Liver (tissue), 10 donors: ENCODE measurements at places on chromosomes 4 and X. TPM values are rescaled to one million over a fixed set of nuclear protein-coding genes. Genes with fewer than 3 reads are reported as not detected.

DNA sequence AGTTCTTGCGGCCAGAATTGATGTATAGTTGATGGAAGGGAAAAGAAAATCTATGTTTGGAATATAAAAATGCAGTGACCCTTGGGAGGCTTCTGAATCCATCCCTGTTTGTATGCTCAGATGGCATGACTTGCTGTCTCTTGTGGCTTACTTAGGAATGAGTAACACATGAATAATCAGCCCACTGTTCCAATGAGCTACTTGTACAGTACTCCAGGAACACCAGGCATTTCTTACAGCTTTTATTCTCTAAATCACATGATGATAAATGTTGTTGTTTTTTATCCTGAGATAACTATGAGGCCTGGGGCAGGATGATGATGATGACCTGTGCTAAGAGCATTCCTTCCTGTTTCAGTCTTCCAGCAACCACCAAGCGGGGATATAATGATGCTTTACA lies 18.9 kb downstream of the TMPRSS11E start:
- H3K27ac ChIP-seq, result no peak overlapping the region
- no peaks in the 10 kb centered on the region for H3K36me3 ChIP-seq
- H3K4me3 ChIP-seq, result no peak overlapping the region
- no peaks in the 10 kb centered on the region for H3K4me1 ChIP-seq

DNA sequence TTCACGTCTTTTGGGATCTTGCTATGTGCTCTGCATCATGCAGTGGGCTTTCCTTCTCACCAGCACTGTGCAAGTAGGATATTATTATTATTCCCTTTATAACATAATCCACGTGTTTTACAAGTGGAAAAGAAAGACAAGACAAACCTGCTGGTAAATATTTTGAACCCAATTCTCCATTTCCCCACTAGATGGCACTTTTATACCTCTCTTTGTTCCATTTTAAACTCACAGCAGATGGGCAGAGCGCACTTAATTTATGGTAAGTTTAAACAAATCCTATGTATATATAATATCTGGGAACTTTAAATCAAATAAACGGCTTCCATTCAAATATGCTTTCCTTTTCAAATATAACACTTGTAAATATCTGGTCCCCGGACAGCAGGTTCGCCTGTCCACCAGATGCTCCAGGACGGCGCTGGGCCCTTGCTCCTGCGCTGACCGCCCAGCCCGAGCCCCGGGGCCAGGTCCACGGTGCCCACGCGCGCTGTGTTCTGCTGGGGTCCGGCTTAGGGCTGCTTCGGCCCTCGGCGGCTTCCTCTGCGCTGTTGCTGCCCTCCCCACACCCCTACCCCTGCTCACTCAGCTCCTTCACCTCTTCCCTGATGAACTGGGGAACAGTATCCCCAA lies 31.1 kb downstream of the F11 start:
- H3K4me1 ChIP-seq, result peaks cover 7% of the 10 kb centered on the region
- no peak for DNase-seq
- no peak overlapping the region for H3K27ac ChIP-seq
- no peaks in the 10 kb centered on the region for H3K27me3 ChIP-seq
- H3K4me3 ChIP-seq, result no peak overlapping the region
- no peaks in the 10 kb centered on the region for H3K36me3 ChIP-seq

- DNase-seq, result no peak
- H3K4me3 ChIP-seq, result no peak overlapping the region
- H3K4me1 ChIP-seq, result peaks cover 2% of the 10 kb centered on the region
- H3K27me3 ChIP-seq, result no peaks in the 10 kb centered on the region
- no peak overlapping the region for H3K27ac ChIP-seq
- no peaks in the 10 kb centered on the region for H3K36me3 ChIP-seq
Measured at GRCh38 chr4:107894138-107894603, 37.2 kb upstream of the CYP2U1 start.

GRCh38 chrX:131747173-131747572 lies 203.3 kb downstream of the OR13H1 start:
- no peak for DNase-seq
- peak overlapping the region; percentile 88 for H3K27ac ChIP-seq
- H3K4me3 ChIP-seq, result peak overlapping the region; percentile 86
- peaks cover 6% of the 10 kb centered on the region for H3K4me1 ChIP-seq

- no peak overlapping the region for H3K27ac ChIP-seq
- no peak for DNase-seq
- H3K4me1 ChIP-seq, result peaks cover 1% of the 10 kb centered on the region
- H3K4me3 ChIP-seq, result no peak overlapping the region
- H3K36me3 ChIP-seq, result no peaks in the 10 kb centered on the region
Measured at GRCh38 chr4:15672101-15672500, 9.5 kb upstream of the FAM200B start.

DNA sequence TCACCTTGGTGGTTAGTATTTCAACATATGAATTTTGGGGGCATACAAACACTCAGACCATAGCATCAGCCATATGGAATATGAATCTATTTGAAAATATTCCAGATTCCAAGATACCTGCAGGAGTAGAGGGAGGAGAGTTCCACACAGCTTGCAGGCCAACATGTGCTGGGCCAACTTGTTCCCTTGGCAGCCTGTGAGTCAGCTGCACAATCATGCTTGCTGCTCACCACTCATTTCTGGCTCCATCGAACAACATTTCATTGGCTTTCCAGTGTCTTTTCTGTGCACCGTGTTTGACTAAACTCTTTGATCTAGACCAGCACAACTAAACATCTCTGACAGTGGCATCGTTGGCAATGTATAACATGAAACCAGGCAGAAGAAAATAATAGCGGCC lies 282.5 kb upstream of the RASGEF1B start:
- no peaks in the 10 kb centered on the region for H3K36me3 ChIP-seq
- no peak for DNase-seq
- H3K27me3 ChIP-seq, result no peaks in the 10 kb centered on the region

- no peaks in the 10 kb centered on the region for H3K27me3 ChIP-seq
- peaks cover 32% of the 10 kb centered on the region for H3K4me1 ChIP-seq
- no peak overlapping the region for H3K4me3 ChIP-seq
- DNase-seq, result no peak
- H3K36me3 ChIP-seq, result no peaks in the 10 kb centered on the region
Measured at GRCh38 chrX:132482632-132483031, 6.2 kb downstream of the MBNL3 start.

DNA sequence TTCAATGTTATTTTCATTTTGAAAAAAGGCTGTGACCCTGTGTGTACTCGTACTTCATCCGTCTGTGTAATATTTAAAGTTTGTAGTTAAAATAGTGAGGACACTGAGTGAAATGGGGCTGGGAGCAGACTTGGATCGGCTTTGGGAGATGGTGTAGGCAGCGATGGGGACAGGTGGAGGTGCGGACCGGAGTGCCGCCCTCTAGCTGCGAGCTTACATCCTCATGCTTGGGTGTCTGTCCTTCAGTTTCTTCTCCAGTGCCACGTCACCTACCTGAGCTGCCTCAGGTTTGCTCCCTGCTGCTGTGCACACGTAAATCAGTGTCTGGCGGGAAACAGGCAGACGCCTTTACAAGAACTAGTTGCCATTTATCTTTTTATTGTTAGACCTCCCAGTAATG lies 146.1 kb downstream of the GPR143 start:
- H3K36me3 ChIP-seq, result no peaks in the 10 kb centered on the region
- no peak overlapping the region for H3K27ac ChIP-seq
- no peaks in the 10 kb centered on the region for H3K4me1 ChIP-seq
- no peak overlapping the region for H3K4me3 ChIP-seq

- H3K27me3 ChIP-seq, result no peaks in the 10 kb centered on the region
- H3K4me1 ChIP-seq, result no peaks in the 10 kb centered on the region
- H3K36me3 ChIP-seq, result no peaks in the 10 kb centered on the region
- no peak overlapping the region for H3K27ac ChIP-seq
Measured at GRCh38 chrX:138866643-138867042, 155.1 kb upstream of the FGF13 start.

DNA sequence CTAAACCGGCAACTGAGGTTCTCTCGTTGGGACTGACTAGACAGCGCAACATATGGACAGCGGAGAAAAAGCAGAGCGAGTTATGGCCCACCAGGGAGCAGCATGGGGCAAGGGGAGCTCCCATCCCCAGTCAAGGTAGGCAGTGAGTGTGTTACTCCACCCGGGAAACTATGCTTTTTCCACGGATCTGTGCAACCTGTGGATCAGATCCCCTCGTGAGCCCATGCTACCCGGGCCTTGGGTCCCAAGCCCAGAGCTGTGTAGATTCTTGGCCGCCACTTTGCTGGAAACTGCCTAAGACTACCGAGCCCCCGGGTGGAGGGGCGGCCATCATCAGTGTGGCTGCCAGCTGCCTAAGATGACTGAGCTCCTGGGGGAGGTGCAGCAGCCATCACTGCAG lies 140.9 kb downstream of the PAPSS1 start:
- H3K4me1 ChIP-seq, result no peaks in the 10 kb centered on the region
- H3K4me3 ChIP-seq, result no peak overlapping the region
- DNase-seq, result no peak
- H3K27ac ChIP-seq, result no peak overlapping the region
- H3K27me3 ChIP-seq, result no peaks in the 10 kb centered on the region
- no peaks in the 10 kb centered on the region for H3K36me3 ChIP-seq

GRCh38 chrX:123324625-123325024 lies 140.5 kb downstream of the GRIA3 start:
- no peaks in the 10 kb centered on the region for H3K36me3 ChIP-seq
- H3K4me3 ChIP-seq, result no peak overlapping the region
- DNase-seq, result no peak
- H3K4me1 ChIP-seq, result no peaks in the 10 kb centered on the region
- H3K27ac ChIP-seq, result no peak overlapping the region

DNA sequence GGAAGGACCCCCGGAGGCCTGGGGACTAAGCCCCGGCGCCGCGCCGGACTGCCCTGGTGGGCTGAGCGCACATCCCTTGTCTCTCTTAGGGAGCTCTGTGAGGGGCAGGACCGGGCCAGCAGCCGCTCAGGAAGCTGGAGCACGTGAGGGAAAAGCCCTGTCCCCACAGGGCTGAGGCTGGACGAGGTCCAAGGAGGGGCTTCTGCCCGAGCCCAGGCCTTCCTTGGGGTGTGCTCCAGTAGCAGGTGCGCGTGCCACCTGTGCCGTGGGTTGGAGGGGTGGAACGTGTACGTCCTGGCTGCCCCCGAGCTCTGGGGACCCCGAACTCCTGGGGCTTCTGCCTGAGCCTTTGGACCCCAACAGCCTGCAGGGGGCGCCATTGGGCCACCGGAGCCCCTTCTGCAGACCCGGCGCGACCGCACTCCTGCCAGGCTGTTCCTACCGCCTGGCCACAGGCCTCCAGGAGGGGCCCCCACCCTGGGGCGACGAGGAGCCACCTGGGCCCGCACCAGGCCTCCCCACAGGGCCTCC lies 27.2 kb downstream of the TACC3 start:
- no peaks in the 10 kb centered on the region for H3K27me3 ChIP-seq
- H3K27ac ChIP-seq, result no peak overlapping the region
- peaks cover 16% of the 10 kb centered on the region for H3K4me1 ChIP-seq
- H3K4me3 ChIP-seq, result no peak overlapping the region
- peak; percentile 91 for DNase-seq
- H3K36me3 ChIP-seq, result no peaks in the 10 kb centered on the region

DNA sequence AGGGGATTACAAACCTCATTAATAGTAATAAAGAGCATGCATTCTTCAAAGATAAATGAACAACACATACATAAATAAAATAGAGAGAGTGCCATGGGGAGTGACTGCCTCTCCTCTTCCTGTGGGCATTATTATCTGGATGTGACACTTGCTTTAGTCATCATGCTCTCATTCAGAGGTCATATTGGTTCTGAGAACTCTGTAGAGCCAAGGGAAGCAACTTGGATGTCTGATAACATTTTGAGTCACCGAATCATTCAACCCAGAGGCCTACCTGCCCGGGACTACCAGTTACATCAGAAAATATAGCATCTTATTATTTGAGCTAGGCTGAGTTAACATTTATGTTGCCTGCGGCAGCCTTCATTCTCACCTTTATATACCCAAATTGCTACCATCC lies 489.5 kb downstream of the STIM2 start:
- no peak overlapping the region for H3K27ac ChIP-seq
- no peaks in the 10 kb centered on the region for H3K36me3 ChIP-seq
- no peak for DNase-seq
- no peaks in the 10 kb centered on the region for H3K4me1 ChIP-seq

DNA sequence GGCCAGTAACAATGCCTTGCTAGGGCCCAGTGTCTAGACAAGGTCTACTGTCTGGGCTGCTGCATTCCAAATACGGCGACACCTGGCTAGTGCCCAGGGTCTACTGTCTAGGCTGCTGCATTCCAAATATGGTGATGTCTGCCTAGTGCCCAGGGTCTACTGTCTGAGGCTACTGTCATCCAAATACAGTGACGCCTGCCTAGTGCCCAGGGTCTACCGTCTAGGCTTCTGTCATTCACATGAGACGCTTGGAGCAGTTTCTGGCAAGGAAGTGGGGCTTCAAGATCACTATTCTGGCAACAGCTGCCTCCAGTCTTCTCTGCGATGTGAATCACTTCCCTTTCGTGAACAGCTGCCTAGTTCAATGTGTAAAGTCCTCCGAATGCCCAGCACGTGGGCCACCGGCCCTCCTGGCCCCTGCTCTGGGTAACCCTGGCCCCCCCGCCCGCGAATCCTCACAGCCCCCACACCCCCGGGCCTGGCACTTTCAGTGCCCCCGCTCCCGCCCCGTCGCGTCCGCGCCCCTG lies 12.7 kb downstream of the ACOX3 start:
- H3K36me3 ChIP-seq, result no peaks in the 10 kb centered on the region
- DNase-seq, result no peak
- H3K27ac ChIP-seq, result peak overlapping the region; percentile 96

- no peaks in the 10 kb centered on the region for H3K36me3 ChIP-seq
- H3K4me1 ChIP-seq, result peaks cover 2% of the 10 kb centered on the region
- H3K27ac ChIP-seq, result peak overlapping the region; percentile 89
- H3K4me3 ChIP-seq, result peak overlapping the region; percentile 87
- peak; percentile 31 for DNase-seq
- H3K27me3 ChIP-seq, result no peaks in the 10 kb centered on the region
Measured at GRCh38 chrX:7146703-7147412, 654 bp upstream of the STS start.

DNA sequence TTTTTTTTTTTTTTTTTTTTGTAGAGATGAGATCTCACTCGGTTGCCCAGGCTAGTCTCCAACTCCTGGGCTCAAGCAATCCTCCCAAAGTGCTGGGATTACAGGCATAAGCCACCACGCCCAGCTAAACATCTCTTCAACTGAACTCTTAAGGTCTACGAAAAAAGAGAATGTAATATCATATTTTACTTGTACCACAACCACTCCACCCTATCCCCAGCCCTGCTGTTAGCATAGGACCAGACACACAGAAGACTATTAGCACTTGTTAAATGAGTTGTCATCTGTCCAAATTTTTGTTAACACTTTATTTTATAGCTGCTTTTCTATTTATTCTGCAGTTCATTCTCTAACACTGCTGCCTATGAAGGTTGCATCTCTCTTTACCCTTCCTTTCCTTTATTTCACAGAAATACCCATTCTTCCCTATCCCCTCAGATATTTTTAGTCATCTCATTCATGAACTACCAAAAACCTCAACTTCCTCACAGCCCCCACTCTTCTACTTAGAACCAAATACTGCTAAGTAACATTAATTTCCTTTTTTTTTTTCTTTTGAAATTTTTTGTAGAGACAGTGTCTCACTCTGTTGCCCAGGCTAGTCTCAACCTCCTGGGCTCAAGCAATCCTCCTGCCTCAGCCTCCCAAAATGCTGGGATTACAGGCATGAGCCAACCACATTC lies 10.1 kb downstream of the SNX12 start:
- no peak for DNase-seq

- H3K4me1 ChIP-seq, result no peaks in the 10 kb centered on the region
- no peaks in the 10 kb centered on the region for H3K36me3 ChIP-seq
- H3K4me3 ChIP-seq, result no peak overlapping the region
- no peaks in the 10 kb centered on the region for H3K27me3 ChIP-seq
Measured at GRCh38 chr4:150135134-150135772, 57.0 kb downstream of the DCLK2 start.

SULT1B1 gene
- 0.28 TPM for total RNA-seq

SEC31A gene
- 79.9 TPM for total RNA-seq

MAOA gene
- 41.0 TPM for total RNA-seq

LDB2 gene
- total RNA-seq, result 18.7 TPM

LNX1 gene
- 3.4 TPM for total RNA-seq

TEX13C gene
- not detected for total RNA-seq

INPP4B gene
- 2.1 TPM for total RNA-seq

BANK1 gene
- 1.7 TPM for total RNA-seq

PLK4 gene
- 0.42 TPM for total RNA-seq

VCX2 gene
- total RNA-seq, result not detected

KDR gene
- 29.5 TPM for total RNA-seq
